ENCODE measurements at places on chromosomes 3 and 15.
A peak's percentile ranks its signal among the peaks of the same experiment; 100 is the strongest.

DNA sequence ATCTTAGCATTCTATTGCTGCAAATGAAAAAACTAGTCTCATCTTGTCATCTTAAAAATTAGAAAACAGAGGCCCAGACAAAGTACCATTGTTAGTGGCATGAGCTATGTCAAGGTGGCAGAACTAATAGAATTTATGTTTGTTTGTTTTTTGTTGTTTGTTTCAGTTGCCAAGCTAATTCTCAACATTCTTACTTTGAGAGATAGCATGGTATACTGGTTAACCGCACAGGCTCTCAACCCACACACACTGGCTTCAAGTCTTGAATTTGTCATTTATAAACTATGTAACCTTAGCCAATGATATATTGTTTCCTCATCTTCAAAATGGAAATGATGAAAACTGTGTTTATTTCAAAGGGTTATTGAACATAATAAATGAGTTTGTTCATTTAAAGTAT lies 367.6 kb upstream of the PLSCR5 start:
- no peak for DNase-seq

GRCh38 chr3:11228041-11228440 lies 44.2 kb upstream of the ATG7 start:
- DNase-seq, result no peak

DNA sequence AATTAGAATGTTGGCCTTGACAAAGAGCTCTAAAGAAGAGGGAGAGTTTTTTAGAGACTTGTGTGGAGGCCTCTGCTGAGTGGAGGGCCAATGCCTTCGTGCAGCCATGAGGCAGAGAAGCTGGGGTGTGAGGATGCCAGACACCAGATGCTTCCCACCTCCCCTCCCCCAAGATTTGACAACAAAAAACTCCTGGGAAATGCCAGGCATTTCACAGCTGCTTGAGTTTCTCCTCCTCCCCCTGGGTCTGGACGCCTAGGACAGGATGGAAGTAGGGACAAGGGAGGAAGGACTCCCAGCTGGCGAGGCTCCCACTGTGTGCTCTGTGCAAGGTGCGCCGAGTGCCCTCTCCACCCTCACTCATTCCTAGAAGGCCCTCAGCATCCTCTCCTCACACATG lies 20.1 kb downstream of the TGM4 start:
- DNase-seq, result no peak

DNA sequence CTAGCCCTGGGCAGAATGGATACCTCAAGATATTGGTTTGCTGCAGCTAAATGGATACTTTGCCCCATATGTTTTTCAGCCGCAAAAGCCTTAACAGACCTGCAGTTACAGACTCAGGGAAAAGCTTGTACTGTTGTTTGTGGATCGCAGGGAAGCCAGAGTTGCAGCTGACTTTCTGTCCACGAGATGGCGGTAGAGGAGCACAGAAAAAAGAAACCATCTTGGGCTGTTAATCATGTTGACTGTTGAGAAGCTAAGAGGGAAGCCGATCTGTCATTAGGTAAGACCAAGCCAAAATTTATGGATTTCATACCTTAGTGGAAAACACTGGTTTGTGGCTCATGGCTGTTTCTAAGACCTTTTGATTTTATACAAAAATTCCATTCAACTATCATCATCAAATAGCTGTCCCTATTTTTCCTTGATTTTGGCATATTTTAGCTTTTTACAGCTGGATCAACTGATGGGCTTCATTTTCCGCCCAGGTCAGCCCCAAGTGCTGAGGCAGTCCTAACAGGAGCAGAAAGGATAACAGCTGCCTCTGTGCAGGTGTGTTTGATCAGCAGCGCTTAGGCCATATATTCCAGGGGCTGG lies 205.7 kb upstream of the ZPLD1 start:
- DNase-seq, result peak; percentile 52

- no peak for DNase-seq
Measured at GRCh38 chr15:39589193-39589814, 8.4 kb downstream of the THBS1 start.

DNA sequence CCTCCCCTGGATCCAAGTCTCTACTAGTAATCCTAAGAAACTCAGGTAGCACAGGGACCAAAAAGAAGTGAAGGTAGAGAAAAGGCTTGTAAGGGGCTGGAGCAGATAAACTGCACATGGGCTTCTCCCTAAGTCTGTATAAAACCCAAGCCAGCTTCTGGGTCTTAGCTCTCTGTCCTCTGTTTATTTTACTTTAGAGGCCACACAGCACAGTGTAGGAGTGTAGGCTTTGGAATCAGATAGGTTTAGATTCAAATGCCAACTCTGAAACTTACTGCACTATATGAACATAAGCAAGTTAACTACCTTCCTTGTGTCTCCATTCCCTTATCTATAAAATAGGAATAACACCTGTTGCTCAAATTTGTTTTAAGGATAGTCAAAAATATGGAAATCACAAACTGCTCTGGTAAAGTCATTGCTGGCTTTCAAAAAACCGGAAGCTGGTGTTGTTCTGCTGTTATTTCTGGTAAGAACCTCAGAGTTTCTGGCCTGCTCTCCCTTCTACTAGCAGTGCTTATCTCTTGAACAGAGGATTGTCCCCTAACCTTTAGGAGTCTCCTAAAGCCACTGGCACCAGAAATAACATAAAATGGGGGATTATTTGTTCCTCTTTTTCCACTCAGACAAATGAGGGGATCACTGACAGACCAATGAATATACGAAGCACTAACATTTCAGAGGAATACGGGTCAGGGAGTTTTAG lies 33.8 kb downstream of the PIK3R4 start:
- DNase-seq, result no peak

DNA sequence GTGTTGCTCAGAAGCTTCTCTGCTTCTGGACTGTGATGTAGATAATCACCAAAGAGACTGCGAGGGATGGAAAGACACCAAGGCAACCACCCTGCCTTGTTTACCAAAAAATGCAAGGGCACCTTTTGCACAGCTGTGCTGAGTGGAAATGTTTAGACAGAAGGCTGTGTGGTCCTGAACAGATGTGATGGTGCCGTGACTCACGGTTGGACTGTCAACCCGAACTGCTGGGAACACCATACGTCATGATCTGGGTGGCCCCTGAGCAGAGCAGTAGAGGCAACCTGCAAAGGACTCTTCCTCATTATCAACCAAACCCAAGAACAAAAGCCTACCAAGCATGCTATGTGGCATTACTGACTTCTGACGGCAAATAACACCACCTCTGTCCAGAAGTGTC lies 61.3 kb upstream of the LPP start:
- DNase-seq, result no peak

- DNase-seq, result no peak
Measured at GRCh38 chr15:99153026-99153535, 48.2 kb downstream of the SYNM start.

GRCh38 chr3:188264226-188265207 lies 110.6 kb downstream of the LPP start:
- no peak for DNase-seq

DNA sequence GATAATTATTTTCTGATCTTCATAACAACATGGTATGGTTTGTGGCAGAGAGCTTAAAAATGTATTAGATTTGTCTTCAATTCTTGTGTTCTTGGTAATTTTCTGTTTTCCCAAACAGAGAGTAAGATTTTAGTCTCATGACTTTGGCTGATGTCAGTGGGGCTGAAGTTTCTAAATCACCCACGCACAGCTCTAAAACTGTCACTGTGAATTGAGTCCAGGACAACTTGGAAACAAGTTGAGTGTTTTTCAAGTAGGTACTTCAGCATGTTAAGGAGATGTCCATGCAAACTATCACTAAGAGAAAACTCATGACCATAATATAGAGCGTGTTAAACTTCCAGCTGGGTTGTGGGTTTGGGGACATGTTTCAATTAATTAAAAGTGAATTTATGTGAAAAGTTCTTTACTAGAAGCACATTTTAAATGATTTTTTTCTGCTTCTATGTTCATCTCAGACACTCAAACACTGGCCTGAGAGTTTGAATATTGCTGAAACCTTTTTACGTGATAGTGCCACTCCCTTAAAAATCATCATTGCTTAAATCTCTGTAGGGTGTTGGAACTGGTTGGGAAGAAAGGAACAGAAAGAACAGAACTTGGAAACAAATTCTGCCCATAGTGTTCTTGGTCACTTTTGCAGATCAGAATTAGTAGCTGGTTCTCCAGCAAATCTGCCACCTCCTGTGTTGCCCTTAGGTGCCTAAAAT lies 89.8 kb downstream of the KLHL25 start:
- no peak for DNase-seq

DNA sequence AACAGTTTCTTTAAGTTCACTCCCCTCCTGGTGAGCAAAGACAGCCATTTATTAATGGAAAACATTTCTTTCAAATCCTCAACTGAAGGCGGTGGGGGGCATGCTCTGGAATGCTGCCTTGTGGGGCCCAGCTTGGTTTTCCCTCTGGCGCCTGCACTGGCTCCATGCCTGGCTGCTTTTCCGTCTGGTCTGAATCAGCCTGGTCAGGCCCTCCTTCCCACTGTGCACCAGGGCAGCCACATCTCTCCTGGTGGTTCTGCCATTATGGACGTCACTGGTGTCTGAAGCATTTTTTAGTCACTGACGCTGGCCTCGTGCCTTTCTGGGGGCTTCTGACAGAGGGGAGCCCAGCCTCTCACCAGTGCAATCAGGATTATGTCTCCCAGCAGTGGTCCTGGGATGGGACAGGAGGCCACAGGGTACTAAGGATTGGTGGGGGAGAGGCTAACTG lies 57.6 kb upstream of the APEH start:
- no peak for DNase-seq

DNA sequence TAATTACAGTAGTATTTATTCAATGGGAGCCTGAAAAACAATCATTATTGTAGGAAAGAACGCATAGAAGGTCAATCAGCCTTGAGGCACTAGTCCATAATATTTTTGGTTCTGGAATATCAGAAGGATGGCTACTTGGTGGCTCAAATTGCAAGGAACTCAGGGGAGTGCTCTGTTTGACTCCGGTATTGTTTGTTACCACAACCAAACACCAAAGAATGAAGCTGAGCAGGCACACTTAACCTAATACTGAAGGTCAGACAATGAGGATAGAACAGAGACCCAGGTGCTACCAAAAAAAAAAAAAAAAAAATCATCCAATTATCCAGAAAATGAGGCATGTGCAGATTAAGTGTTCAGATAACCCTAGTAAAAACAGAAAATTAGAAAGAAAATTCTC lies 11.1 kb upstream of the SATB1 start:
- DNase-seq, result no peak

- DNase-seq, result no peak
Measured at GRCh38 chr3:176978441-176978840, 218.8 kb downstream of the TBL1XR1 start.

DNA sequence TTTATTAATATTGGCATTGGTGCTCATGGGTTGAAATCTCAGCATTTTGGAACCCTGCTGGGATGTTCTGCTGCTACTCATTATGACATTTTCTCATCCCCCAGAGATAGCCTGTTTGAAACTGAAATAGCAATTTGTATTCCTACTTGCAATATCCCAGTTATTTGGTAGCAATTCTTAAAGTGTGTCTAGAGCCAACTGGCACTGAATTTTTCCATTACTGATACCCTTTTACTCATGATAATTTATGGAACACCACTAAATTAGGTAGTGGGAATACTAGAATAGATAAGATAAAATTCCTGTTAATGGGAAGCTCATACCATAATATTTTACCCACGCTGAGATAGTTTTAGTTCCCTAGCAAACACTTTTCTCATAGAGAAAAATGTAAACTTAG lies 309.3 kb downstream of the SV2B start:
- DNase-seq, result no peak

- DNase-seq, result no peak
Measured at GRCh38 chr3:20185331-20185678, 701 bp downstream of the SGO1 start.

GRCh38 chr3:108602935-108603294 lies 13.4 kb downstream of the DZIP3 start:
- DNase-seq, result no peak

DNA sequence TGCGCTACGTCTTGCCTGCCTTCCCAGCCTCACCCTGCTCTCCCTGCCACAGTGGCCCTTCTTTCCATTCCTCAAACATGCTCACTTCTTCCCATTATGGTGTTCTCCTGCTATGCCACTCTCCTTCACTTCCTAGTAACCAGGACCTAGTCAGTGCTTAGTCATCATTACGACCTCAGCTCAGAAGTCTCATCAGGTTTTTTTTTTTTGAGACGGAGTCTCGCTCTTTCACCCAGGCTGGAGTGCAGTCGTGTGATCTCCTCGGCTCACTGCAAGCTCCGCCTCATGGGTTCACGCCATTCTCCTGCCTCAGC lies 149.5 kb downstream of the GREM1 start:
- no peak for DNase-seq

DNA sequence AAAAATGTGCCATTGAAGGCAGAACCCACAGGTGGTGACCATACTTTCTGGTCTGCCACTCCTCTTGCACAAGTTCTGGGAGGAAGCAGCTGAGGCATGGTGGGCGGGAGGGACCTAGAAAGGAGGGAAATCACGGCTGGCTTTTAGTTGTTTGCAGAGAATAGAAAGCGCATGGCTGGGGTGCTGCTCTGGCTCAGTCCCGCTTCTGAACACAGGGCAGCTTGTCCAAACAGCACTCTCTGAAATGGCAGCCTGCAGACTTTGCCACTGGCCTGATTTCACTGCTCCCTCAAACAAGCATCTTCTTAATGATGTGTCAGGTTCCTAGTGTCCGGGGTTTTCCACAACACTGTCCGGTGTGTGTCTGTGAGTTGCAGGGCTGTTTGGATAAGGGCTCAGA lies 76.7 kb downstream of the AAGAB start:
- DNase-seq, result no peak

- DNase-seq, result no peak
Measured at GRCh38 chr3:42177801-42178150, 86.6 kb downstream of the TRAK1 start.

DNA sequence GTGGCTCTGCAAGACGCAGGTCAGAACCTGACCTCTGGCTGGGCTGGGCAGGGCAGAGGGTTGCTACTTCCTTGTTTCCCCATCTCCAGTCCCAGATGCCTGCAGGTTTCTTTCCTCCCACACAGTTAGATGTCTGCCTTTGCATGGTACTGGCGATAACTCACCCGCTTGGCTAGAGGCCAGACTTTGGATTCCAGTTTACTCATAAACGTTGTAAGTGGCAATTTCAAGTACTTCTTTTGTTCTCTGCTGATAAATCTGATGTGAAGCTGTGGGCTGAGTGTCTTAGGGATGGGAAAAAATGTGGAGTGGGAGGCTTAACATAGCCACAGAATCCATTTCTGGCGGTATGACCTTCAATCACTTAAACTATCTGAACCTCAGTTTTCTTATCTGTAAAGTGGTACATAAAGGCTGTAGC lies 194.2 kb downstream of the EBLN2 start:
- no peak for DNase-seq

DNA sequence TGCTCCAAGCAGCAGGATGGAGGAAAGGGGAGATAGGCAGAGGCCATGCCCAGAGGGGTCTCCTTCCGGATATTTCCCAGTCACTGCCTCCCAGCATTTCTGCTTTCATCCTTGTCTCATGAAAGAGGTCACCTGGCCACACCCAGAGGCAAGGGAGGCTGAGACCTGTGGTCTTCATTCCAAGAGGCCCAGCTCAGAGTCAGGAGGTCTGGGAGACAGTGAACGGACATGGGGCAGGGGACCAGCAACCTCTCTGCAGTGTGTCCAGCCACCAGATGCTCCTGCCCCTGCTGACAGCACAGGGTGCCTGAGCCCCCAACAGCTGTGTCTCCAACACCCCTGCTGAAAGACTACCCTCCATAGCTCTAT lies 111.2 kb downstream of the CHSY1 start:
- no peak for DNase-seq
